Occipital lobe (tissue), 3 donors: ENCODE measurements at places on chromosomes 4 and X. TPM values are rescaled to one million over a fixed set of nuclear protein-coding genes. Genes with fewer than 3 reads are reported as not detected.

GRCh38 chrX:31057291-31057690, 14.6 kb downstream of the FTHL17 start:
- DNase-seq: no peak

DNA sequence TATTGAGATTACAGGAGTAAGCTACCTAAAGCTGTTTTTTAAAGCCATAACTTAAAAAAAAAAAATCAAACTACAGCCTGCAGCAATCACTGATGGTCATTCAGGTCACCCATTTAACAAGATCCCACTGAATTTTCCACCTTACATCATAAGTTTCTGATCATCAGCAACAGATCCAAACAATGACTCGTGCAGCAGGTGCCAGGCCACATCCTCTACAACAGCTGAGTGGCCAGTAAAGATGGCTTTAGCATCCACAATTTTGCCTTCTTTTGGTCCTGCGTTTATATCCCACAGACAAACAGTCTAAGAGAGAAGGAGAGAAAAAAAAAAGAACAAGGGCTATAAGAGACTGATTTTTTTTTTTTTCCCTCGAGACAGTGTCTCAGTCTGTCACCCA, 16.6 kb downstream of the RBBP7 start:
- DNase-seq: no peak

GRCh38 chr4:99382745-99383360, 30.3 kb upstream of the ADH1C start:
- no peak for DNase-seq

DNA sequence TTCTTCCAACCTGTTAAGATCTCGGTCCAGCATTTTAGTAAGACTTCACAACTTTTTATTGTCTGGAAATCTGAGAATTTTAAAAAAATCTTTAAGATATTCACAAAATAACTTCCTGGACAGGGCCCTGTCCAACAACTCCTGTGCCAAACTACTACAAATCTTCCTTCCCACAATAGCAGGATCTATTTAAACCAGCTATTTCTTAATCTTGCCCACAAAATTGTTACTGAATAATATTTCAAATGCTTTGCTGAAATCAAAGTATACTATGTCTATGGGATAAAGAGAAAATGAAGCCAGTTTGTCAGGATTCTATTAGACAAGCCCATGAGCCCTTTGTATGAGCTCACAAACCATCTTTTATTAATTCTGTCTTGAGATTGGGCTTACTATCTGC, 104.1 kb upstream of the DDIT4L start:
- no peak for DNase-seq

DNA sequence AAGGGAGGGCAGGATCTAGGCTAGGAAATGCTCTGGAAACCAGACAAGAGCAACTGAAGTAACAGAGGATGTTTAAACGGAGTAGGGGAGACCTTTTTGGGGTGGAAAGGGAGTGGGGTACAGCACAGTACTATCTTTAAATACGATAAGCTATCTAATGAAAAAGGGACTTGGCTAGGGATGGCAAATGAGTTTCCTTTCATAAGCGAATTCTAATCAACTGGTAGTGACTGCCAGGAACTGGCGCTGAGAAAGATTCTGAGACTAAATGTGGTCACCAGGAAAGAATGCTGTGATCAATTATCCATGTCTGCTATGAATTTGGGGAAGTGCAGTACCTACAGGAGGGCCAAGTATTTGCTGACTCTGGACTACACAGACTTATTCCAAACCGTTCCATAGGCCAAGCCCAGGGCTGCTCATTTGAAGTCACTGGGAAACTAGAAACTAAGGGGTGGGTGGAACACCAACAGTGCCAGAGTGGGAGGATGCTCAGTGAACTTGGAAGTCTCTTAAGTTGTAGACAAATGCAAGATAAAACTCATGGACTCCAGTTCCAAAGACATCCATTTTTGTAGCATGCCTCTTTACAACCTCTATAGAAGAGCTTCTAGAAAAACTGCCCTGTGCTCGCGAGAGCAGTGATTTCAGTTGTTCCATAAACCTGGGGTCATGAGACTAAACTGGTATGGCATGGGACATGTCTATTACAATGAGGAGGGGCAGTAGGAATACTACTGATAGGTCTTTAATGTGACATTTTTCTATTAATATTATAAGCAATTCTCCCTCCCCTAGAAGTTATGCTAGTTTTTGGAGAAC, 2.0 kb downstream of the TRAPPC2 start:
- DNase-seq: no peak

DNA sequence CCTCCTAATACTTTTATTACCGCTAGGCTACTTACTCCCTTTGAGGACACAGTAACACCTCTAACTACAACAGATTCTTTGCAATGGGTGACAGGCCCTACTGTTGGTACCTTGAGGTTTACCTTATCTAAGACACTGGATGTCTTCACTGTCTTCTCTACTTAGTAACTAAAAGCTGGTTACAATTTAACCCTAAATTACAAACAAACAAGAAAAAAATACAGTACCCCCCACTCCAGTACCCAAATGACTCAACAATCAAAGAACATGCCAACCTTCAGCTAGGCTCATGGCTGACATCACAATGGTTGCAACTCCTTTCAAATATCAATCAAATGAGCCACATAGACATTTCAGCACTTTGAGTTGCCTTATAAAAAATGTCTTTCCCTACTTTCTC, 198.0 kb downstream of the GUCY2F start:
- DNase-seq: no peak

- no peak for DNase-seq
Measured at GRCh38 chr4:142386856-142387255, 459.2 kb downstream of the INPP4B start.

DNA sequence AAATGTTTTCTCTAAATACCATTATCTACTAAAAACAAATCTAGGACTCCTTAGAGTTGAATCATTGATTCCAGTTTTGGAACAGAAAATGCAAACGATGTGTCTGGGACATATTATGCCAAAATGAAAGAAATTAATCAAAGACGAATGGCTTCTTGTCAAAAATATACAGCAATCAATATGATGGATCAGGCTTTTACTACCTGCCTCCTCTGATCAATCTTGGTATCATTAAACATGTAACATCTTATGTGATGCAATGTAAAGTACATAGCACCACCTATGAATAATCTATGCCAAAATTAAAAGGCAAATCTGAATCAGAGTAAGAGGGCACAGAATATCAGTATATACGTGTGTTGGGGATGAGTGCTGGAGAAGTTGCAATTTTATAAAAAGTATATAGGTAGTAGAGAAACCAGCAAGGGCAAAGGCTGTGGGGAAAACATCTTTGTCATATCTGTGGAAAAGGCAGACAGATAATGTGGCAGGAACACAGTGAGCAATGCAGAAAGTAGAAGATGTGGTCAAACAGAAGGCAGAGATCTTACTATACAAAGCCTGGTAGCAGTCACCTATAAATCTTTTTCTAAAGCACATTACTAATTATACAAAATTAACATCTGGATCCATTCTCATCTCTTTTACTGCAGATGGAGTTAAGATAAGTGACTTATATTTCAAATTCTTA, 152.7 kb downstream of the ANTXR2 start:
- DNase-seq: no peak

DNA sequence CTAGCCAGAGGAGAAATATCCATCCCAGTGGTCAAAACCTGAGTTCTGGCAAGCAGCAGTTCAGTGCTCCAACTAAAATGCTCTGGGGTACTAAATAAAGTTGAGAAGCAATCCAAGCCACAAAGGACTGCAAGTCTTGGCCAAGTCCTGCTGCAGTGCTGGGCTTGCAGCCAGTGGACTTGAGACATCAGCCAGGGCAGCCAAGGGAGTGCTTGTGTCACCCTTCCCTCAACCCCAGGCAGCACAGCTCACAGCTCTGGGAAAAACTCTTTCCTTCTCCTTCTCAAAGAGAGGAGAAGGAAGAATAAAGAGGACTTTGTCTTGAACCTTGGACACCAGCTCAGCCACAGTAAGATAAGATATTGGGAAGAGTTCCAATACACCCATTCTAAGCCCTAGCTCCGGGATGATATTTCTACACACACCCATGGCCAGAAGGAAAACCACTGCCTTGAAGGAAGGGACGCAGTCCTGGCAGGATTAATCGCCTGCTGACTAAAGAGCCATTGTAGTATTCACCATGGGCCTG, 99.8 kb downstream of the PTCHD1 start:
- peak; percentile 9 for DNase-seq

DNA sequence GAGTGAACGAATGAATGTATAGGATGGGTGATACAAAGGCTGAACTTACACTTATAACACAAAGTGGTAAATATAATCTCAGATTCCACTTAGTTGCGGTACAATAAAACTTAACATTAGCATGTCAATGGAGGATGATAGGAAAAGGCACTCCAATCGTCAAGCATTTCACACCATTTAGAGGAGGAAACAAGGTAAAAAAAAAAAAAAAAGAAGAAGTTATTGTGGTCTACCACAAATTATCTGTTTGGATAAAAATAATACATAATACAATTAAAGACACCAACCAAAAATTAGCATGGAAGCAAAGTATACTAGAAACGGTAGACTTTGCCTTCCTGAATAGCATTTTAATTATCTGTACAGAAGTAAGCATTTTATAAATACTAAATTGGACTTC, 205.5 kb downstream of the PPP3CA start:
- DNase-seq: no peak

- no peak for DNase-seq
Measured at GRCh38 chr4:10587697-10588096, 96.9 kb downstream of the CLNK start.

- no peak for DNase-seq
Measured at GRCh38 chrX:34126011-34126410, 6.1 kb downstream of the FAM47A start.

DNA sequence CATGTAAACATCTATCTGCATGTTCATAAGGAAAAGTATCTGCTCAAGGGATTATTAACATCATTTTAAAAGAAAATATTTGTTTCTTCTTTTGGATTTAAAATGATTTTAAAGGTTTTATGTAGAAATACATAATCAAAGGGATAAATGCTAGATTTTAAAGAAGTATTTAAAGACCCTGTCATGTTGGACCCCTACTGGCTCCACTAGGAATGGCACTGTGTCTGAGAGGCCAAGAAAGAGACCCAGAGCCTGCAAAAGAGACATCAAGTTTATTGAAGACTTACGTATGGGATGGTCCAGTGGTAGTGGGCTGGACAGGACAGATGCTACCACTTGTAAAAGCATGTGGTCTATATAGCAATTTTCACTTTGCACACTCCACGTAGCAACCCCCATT, 78.7 kb upstream of the PCDH18 start:
- DNase-seq: no peak

DNA sequence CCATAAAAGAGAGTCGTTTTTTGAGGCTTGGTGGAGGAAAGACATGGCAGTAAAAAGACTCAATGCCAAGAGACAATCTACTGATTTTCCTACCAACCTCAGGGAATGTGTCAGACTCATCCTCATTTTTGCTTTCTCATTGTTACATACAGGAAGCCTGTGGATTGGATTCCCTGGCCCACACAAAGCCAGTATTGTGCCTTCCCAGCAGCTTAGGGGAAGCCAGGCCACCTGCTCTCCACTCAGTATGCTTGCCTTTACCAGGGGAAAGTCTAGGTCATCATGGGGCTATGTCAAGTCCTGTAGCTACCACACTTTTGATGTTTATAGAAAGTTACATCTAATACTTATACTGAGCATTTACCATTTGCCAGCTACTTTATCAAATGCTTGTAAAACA, 11.0 kb downstream of the BMX start:
- no peak for DNase-seq

DNA sequence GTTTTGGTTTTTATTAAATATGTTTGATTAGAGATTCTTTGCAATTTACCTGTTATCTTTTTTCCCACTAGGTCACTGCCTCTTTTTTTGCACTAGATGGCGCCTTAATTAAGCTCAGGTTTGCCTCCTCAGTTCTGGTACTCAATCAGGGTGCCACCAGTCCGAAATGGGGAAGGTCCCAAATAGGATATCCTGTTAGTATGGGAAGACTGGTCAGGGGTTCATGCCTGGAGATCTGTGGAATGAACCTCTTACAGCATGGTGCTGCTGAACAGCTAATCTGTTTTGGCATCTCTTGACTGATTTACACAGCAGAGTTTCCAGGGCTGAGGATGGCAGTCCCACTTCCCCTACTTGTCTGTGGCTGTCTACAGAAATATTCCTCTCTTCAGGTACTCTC, 24.2 kb upstream of the VSIG1 start:
- DNase-seq: no peak

GRCh38 chr4:183038436-183038835, 60.6 kb upstream of the WWC2 start:
- DNase-seq: no peak

DNA sequence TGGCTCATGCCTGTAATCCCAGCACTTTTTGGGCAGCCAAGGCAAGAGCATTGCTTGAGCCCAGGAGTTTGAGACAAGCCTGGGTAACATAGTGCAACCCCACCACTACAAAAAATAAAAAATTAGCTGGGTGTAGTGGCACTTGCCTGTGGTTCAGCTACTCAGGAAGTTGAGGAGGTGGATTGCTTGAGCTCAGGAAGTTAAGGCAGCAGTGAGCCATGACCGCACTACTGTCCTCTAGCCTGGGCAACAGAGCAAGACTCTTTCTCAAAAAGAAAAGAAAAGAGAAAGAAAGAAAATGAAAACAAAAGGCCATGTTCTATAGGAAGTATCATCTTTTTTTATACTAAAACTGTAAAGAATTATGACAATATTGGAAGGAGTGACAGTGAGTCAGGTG, 38.5 kb downstream of the NEK1 start:
- DNase-seq: no peak

DNA sequence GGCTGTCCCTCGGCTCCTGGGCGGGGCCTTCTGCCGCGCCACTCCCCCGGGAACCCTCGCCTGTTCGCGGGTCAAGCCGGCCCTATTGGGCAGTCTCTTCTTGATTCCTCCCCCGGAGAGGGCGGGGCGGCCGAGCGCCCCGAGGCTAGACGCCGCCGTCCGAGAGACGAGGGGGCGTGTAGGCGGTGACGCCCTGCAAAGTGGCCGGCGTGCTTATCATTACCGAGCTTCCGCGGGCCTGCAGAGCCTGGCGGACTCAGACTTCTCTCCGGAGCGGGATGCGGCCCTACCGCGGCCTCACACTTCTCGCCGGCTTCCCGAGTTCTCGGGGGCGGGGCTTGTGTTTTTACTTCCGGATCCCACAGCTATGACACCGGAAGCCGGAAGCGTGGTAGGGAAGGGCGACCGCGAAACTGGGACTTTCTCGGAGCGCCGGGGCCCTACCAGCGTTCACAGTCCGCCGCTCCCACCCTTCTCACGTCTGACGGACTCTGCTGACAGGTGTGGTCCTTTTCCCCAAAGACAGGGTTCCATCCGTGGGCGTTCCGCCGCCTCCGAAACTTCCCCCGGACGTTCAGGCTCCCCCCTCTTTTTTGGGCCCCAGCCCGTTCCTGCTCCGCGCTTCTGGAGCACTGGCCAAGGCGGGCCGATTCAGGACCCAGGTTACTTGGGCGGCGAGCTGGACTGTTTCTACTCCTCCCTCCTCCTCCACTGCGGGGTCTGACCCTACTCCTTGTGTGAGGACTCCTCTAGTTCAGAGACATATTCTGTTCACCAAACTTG, at the start of gene IKBKG:
IKBKG (plus strand) TSS at position 376 of the 783 bp plus-strand sequence. CDS start 4,383 bp downstream, outside the sequence.
- peak; percentile 89 for DNase-seq

- DNase-seq: no peak
Measured at GRCh38 chrX:96861661-96862060, 22.0 kb upstream of the RPA4 start.

GRCh38 chr4:83870328-83870950, 334.5 kb downstream of the GPAT3 start:
- no peak for DNase-seq

The TBX22 gene
- not detected for total RNA-seq

The NSG1 gene
- 218 TPM for total RNA-seq
